ENCODE measurements at places on chromosomes 2 and 18.

DNA sequence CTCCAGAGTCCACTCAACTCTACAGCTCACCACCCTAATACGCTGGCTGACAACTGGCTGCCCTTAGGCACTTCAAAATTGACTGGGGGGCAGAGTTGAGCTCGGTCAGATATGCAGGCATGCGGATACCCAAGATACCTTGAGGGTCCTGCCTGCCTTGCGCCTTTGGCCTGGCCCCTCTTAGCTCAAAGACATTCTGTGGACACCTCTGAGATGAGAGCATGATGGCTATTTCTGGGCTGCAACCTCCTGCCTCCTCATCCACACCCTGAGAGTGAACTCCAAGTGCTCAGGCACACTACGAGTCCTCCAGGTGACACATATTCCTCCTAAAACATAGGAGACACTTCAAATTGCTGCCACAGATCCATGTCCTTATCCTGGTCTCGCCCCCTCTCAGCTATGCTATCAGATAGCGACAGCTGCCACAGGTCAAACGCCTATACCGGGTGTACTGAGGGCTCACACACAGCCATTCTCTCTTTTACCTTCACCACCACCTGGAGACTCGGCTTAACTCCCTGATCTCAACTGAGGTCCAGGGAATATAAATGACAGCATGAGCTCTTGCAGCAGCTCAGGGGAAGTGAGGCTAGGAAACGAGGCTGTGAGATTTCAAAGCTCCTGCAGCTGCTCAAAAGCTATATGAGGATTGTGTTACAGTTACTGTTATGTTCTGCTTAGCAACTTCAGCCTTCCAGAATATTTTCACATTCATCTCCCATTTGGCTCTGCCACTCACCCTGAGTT, 60.5 kb upstream of the TEX51 start:
- DNase-seq = no peak

DNA sequence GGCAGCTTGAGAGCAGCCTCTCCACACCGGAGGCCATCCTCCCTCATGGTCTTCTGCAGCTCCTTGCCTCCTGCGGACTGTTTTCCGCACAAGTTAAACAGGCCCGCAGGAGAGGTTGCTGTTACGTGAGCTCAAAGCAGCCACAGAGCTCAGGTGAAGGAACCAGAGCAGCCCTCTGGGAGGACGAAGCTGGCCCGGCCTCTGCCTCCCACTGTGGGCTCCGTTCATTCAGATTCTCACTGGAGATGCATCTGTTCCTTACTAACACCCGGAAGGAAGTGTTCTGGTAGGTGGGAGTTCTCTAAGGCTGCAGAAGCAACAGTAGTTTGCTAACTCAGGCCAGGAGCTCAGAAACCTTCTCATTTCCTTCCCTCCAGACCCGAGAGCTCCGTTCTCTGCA, 10.9 kb downstream of the DIPK1C start:
- no peak for DNase-seq

DNA sequence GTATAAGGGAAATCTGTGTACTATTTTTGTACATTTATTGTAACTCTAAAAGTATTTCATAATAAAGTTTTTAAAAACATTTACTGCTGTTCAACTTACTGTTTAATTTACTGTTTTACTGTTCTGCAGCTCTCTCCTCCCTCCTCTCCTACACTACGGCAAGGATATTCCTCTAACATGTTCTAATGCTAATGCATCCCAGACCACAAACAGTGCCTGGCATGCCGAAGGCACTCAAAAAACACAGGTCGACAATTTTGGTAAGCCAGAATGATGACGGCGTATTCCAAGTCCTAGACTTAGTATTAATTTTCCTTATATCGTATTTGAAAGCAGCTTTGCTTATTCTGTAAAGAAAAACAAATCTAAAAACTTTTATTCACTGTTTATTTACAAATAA, 13.3 kb downstream of the MGAT4A start:
- DNase-seq = no peak

DNA sequence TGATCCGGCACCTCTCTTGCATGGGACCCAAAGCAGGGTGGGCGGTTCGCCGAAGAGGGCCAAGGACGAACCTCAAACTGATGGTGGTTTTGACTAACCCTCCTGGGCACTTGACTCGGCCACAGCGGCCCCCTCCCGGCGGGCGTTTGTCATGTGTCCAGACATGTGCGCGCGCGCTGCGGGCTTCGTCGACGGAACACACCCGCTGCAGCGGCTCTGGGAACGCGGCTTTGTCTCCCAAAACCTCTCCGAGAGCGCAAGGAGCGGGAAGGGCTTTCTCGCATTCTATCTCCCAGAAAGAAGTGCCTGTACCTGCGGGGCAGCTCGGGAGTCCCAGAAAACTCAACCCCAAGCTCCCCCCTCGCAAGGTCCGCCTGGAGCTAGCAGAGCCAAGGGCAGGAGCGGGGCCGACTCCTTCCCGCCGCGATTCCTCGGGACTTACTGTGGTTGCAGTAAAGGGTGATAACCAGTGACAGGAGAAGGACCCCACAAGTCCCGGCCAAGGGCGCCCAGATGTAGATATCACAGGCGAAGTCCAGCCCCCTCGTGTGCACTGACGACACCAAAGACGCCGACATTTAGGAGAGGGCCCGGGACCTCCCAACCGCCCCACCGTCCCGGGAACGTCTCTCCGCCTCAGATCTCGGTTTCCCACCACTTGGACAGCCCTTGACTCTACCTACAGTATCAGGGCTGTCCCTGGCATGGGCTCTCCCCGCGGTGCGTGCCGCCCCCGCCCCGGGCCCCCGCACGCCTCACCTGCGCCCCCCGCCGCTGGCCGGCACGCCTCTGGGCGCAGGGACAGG, 1.6 kb downstream of the CD8A start:
- no peak for DNase-seq

GRCh38 chr2:65313126-65313953, 85.7 kb downstream of the ACTR2 start:
- no peak for DNase-seq

DNA sequence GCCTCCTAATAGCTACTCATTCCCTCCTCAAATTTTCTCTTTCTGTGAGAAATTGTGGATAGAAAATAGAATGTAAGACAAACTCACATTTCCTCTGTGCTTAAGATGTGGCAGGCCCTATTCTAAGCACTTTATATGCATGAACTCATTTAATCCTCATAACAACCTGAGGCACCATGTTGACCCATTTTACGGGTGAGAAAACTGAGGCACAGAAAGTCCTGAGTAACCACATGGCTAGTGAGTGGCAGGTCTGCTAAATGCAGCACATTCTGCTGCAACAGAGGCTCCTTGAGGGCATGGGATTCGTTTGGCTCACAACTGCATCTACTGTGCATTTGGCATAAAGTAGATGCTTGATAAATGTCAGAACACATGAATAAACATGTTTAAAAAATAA, 22.7 kb upstream of the RNF149 start:
- no peak for DNase-seq

DNA sequence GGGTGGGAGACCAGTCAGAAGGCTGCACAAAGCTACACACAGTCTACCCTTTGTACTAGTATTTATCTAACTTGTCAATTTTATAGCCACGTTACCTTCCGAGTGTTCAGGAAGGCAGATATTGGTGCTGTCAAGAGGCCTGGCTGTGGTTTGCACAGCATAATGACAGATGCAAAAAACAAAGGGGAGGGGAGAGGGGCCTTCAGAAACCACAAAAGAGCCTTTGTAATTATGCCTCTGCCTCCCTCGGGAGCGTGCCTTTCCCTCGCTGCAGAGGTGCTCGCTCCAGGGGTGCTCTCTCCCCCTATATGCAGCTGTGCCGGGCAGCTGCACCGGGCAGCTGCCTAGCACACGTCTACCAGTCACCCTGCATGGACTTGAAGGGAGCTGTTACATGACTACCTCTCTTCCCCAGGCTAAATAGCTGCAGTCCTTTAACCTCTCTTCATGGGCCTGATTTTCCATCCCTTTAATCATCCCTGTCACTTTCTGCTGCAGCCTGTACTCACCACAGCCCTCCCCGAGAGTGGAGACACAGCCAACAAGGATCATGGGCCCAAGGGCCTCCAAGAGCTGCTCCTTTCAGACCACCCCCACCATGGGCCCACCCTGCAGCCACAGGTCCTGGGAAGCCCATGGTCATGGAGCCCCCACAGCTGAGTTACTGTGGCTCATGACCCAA, 168.4 kb upstream of the PKDCC start:
- no peak for DNase-seq

- DNase-seq = peak; percentile 8
These were observed 60.4 kb upstream of the NABP1 start for GRCh38 chr2:191617575-191617974.

DNA sequence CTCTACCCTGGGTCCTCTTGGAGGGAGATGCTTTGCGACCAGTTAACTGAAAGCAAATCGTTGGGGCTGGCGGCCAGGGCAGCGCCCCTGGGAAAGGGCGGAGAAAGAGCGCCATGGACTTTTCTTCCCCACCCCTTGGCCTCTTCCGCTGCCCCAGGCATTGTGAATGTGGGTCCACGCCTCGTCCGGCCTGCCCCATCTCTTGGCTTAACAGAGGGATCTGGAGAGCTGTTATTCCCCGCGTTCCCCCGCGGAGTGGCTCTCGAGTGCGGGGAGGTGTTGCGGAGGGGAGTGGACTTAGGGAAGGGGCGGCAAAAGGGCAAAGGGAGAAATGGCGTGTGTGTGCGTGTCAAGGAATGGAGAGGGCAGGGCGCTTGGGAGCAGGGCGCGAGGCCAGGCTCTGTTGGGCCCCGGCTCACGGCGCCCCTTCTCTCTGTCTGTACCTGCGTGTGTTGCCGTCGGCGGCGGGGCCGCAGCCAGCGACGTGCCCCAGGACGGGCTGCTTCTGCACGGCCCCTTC, 6.6 kb downstream of the EMX1 start:
- DNase-seq = no peak

DNA sequence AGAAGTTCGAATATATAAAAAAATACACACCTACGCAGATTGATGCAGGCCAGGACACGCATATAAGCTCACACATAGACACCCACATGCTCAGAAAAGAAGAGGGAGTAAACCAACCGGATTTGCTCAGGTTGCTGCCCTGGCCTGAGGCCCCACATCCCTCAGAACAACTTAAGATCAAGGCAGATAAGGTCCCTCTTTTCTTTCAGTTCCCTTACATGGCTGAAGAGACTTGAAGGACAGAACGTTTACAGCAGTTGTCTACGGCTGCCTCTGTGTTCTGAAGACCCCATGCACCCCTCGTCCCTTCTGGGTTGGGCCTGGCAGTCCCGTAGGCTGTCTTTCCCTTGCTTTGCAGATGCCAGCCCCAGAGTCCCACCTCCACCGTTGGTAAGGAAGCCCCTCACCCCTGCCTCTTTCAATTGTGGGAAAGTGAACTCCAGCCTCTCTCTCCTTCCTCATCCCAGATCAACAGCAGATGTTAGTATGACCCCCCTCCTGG, 4.3 kb upstream of the NAGK start:
- no peak for DNase-seq

- no peak for DNase-seq
These were observed 103.0 kb upstream of the LGALSL start for GRCh38 chr2:64350996-64351395.

DNA sequence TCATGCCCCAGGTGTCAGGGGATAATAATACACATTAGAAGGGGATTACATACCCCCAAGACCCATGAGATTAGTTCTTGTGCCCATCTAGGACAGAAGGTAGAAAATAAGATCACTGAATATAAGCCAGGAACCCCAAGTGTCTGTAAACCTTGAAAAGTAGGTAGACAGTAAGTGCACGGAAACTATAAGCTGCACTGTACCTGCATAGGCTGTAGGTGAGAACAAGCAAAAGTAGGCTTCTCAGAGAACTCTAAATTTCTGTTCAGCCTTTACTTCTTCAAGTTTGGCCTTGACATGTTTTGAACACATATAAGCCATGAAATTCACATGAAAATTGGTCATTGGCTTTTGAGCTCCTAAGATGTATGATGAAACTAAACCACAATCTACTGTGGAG, 113.0 kb upstream of the FSIP2 start:
- DNase-seq = no peak
